ENCODE measurements at places on chromosomes 16 and 17.

DNA sequence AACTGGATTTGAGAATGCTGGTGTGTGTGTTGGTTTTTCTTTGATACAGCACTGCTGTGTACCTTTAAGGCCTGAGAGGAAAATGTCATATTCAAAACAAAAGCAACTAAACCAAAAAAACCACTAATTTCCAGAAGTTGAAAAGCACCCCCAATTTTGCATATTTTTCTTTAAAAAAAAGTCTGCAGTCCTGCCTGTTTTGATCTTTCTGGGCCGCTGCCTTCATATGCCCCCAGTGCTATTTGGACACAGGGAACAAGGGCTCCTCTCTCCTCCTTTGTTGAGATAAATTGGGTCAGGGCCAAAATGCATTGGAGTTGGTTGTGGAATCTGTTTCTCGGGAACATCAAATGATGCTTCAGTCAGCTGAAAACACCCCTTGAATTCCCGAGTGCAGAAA lies 26.9 kb downstream of the GPT2 start:
- no peak for DNase-seq

DNA sequence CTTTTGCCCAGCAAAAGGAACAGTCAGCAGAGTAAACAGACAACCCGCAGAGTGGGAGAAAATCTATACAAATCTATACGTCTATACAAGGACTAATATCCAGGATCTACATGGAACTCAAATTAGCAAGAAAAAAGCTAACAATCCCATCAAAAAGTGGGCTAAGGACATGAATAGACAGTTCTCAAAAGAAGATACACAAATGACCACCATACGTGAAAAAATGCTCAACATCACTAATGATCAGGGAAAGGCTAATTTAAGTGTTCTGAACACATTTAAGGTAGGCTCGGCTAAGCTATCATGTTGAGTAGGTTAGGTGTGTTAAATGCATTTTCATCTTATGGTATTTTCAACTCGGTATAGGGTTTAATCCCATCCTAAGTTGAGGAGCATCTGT lies 598.0 kb downstream of the WWOX start:
- no peak for DNase-seq

DNA sequence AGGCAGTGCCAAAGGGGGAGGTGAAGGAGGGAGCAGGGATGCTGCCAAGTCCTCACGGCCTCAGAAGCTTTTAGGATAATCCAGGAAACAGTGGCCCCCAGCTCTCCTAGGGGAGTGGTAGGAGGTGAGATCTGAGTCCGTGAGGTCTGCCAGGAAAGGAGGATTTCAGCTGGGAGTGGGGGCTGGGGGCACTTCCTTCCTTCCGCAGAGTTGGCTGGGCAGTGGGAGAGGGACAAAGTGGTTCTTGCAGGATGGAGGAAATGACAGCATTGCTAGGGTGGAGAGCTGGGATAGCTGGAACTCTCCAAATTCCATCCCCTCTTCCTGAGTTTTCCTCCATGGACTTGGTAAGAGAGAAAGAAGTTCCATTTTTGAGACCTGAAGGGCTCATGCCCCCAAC lies 4.8 kb upstream of the SP6 start:
- peak; percentile 27 for DNase-seq

GRCh38 chr17:27217631-27218030 lies 76.3 kb upstream of the WSB1 start:
- DNase-seq, result no peak

- no peak for DNase-seq
Observed at GRCh38 chr17:82795615-82796014, 43.8 kb downstream of the TBCD start.

DNA sequence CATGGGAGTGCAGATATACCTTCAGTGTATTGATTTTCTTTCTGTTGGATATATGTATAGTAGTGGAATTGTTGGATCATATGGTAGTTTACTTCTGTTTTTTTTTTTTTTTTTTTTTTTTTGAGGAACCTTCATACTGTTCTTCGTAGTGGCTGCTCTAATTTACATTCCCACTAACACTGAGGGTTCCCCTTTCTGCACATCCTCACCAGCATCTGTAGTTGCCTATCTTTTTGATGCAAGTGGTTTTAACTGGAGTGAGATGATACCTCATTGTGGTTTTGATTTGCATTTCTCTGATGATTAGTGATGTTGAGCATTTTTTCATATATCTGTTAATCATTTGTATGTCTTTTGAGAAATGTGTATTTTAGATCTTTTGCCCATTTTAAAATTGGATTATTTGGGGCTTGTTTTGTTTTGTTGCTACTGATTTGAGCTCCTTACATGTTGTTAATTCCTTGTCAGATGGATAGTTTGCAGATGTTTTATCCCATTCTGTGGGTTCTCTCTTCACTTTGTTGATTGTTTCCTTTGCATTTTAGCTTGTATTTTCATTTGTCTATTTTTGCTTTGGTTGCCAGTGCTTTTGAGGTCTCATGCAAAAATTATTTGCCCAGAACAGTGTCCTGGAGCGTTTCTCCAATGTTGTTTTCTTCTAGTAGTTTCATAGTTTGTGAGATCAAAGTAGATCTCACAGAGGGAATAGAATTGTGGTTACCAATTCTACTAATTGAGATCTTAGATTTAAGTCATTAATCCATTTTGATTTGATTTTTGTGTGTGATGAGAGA lies 25.0 kb upstream of the BCAS3 start:
- no peak for DNase-seq

- no peak for DNase-seq
Observed at GRCh38 chr17:1649844-1650501, at the start of gene RILP. TSS of gene RILP (minus strand) at chr17:1649866. CDS start at chr17:1649804, 62 bp downstream.

DNA sequence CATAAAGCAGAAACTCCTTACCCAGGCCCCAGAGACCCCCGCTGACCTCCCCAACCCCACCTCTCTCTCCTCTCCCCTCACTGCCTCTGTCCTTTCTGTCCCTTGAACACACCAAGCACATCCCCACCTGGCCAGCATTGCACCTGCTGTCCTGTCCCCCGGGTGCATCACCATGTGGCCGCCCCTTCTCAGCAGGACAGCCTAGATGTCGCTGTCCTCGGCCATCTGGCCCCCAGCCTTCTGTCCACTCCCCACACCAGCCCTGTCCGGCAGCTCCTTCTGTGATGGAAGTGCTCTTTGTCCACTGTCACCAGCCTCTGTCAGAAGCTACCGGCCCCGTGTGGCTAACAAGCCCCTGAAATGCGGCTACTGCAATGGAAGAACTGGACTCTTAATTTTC lies 12.3 kb upstream of the MPRIP start:
- no peak for DNase-seq

- DNase-seq, result no peak
Observed at GRCh38 chr16:68117884-68118283, 32.7 kb downstream of the NFATC3 start.

DNA sequence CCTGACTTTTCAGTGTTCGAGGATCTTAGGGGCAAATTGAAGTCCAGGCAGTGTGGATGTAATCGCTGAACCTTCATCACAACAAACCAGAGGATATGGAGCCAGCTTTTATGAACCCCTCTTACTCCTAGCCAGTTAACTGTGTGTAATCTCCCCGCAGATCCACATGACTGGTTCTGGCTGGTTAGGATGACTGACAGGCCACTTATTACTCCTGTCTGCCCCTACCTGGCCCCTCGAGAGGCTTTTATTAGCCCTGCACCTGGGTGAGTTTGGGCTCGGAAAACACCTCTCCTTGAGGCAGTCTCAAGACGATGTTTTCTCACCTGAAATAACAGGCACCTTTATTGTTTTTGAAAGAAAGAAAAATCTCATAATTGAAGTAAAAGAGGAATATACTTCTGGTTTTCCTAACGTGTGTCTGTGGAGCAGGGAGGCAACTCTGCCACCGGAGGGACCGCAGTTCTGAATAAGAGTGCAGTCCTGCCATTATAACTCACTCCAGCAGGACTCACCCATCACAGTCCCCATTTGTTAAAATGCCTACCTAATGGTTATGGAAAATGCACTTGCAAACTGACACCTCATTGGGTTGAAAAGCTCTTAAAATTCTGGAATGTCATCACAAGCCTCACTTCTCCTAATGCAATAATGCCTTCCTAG lies 291.9 kb upstream of the N4BP1 start:
- peak; percentile 26 for DNase-seq

GRCh38 chr16:10760858-10761257 lies 17.2 kb downstream of the NUBP1 start:
- DNase-seq, result no peak

GRCh38 chr16:68147444-68147843 lies 62.3 kb downstream of the NFATC3 start:
- no peak for DNase-seq

DNA sequence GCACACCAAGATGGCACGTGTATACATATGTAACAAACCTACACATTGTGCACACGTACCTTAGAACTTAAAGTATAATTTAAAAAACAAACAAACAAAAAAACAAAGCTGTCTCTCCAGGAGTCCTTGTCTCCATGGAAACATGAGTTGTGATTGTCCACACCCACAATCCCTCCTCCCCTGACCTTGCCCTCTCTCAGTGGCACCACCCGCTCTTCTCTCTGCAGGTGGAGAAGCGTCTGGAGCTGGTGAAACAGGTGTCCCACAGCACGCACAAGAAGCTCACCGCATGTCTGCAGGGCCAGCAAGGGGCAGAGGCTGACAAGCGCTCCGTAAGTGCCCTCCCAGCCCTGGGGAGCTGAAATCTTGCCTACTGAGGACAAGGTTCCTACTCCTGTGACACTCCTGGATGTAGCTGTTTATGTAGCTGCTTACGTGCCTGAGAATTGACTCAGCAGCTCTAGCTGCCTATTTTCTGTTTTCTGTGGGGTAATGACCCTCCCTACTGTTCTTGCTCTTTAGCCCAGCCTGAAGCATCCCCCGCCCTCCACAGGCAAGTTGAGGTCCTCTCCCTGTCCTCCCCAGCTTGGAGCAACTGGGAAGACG lies 107.0 kb downstream of the ARHGAP44 start:
- DNase-seq, result no peak

DNA sequence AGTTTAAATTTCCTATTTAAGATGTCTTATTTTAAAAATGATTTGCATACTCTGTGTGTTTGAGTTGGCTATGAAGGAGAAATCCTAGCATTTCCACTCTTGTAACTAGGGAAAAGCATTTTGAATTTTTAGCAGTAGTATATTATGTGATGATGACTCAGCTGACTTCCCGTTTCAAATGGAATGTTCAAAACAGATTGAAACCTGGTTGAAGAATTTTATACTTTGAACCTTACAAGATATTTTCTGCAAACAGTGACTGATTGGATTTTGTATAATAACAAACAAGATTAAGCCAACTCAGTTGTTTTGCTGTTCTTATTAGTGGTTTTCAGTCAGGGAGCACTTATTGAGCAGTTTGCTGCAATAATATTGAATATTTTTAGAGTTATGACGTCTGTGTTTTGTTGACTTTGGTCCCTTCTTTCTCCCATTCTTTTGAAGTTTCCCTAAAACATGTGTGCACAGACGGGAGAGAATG lies 8.0 kb downstream of the TNRC6A start:
- DNase-seq, result peak; percentile 70

DNA sequence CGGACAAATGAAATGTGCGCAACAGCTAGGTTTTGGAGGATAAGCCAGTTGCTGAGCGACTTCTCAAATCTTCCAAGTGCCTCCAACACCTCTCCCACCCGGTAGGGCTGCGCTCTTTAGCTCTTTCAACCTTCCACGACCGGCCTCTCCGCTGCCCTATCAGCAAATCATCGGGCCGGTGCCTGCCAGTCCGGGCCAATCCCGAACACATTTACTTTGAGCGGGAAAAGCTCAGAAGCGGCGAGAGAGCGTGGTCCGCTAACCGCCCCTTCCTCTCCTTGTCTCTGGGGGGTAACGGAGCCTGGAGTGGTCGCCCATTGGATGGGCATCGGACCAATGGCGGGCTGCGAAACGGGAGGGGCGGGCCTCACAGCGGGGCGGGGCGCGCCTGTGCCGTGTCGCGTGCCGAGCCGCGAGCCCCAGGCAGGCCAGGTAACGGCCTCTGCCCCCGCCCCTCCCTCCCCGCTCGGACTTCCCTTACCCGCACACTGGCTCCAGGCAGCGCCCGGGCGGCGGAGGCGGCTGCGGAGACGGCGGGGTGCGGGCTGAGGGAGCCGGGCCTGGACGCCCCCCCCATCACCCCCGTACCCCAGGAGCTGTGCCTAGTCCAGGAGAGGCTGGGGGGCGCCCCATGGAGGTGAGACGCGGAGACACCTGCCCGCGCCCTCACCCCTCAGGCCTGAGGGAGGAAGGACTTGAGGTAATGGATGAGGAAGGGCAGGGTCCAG lies at the start of gene MEIOC:
MEIOC (plus strand) TSS at position 486 of the 728 bp plus-strand sequence; CDS start at position 632, 146 bp downstream.
- peak; percentile 23 for DNase-seq

DNA sequence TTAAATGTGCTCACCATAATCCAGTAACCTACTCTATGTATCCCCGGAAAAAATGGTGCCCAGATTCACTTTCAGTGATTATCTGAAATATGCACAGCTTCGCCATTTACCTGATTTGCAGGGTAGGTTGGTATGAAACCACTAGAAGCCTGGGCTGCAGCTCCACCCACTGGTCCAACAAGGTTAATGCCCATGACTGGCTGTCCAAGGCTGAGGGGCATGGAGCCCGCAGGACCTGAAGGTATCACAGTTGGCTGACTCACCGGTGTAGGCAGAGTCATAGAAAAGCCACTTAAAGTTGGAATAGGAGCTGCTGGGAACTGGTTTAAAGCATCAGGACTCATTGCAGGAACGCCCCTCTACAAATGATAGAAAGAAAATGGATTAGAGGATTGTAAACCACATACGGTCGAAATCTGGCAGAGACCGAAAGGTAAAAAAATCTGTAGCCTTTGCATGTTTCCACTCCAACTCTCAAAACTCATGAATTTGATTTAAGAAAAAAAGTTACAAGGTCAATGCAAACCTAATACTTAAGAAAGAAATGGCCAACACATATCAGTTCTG lies 38.6 kb downstream of the SYNRG start:
- DNase-seq, result peak; percentile 66

GRCh38 chr16:82033006-82033405 lies 2.0 kb upstream of the HSD17B2 start:
- DNase-seq, result no peak

DNA sequence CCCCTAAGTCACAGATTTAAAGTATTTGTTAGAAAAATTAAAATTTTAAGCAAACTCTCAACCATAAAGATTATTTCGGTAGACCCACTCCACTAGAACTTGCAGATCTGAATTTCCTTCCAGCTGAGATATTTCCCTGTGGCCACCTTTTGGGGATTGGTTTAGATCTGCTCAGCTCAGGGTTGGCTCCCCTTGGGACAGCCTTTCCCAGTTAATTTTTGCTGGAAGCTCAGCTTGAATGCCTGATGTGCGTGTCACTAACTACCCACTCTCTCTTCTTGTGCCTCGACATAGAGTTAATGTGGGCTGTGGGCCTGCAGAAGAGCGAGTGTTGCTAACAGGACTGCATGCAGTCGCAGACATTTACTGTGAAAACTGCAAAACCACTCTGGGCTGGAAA lies 57.6 kb downstream of the YPEL2 start:
- DNase-seq, result no peak

- DNase-seq, result no peak
Observed at GRCh38 chr17:77620282-77620681, 338.2 kb upstream of the TNRC6C start.

- DNase-seq, result no peak
Observed at GRCh38 chr17:57911834-57912673, 43.2 kb downstream of the CUEDC1 start.

DNA sequence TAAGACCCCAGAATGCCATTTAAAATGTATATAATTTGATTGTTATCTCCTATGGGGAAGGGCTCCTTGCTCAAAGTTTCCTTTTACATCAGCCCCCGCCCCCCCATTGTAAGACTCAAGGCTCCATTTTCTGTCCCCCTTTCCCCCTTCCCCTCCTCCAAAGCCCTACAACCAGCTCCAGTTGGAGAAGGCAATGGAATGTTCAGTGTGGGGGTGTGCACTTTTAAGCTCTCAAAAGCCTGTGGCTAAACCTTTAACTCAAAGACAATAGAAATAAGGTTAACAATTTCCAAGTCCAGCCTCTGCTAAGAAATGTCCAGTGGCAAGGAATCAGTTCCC lies 114.7 kb downstream of the NOG start:
- peak; percentile 36 for DNase-seq

GRCh38 chr17:4293572-4293971 lies 29.8 kb upstream of the ANKFY1 start:
- no peak for DNase-seq
